Subcutaneous adipose tissue (tissue), 4 donors: ENCODE measurements at places on chromosomes 11 and 22. TPM values are rescaled to one million over a fixed set of nuclear protein-coding genes. Genes with fewer than 3 reads are reported as not detected.

TUBA8 gene
- 34.3 TPM for total RNA-seq

FOSL1 gene
- 3.6 TPM for total RNA-seq

LBHD1 gene
- total RNA-seq, result 5.5 TPM

OR6T1 gene
- not detected for total RNA-seq

C11orf91 gene
- total RNA-seq, result 1.6 TPM

CD248 gene
- total RNA-seq, result 226 TPM

MS4A12 gene
- not detected for total RNA-seq

RTCB gene
- 59.2 TPM for total RNA-seq

GAB2 gene
- total RNA-seq, result 65.6 TPM
